ENCODE measurements at places on chromosomes 11 and 22. TPM values are rescaled to one million over a fixed set of nuclear protein-coding genes. Genes with fewer than 3 reads are reported as not detected.

OR6A2 gene
- total RNA-seq: 0.76 TPM

APOA5 gene
- total RNA-seq: not detected

MDK gene
- total RNA-seq: 34.0 TPM

BTBD18 gene
- not detected for total RNA-seq

GLYAT gene
- total RNA-seq: not detected

LRRC75B gene
- 4.2 TPM for total RNA-seq

ENTHD1 gene
- under 0.01 TPM for total RNA-seq

PNPLA5 gene
- 0.13 TPM for total RNA-seq

SHANK2 gene
- total RNA-seq: 3.2 TPM

VWCE gene
- total RNA-seq: 1.3 TPM

MOGAT2 gene
- 0.13 TPM for total RNA-seq

VPS37C gene
- total RNA-seq: 16.6 TPM

KIAA1671 gene
- 12.8 TPM for total RNA-seq

KCNK4 gene
- 0.11 TPM for total RNA-seq

NXPE4 gene
- not detected for total RNA-seq

SLC22A12 gene
- not detected for total RNA-seq

HPX gene
- 2.2 TPM for total RNA-seq

FZD4 gene
- 29.6 TPM for total RNA-seq

SSTR3 gene
- not detected for total RNA-seq

SPI1 gene
- not detected for total RNA-seq
